ENCODE measurements at places on chromosomes 16 and 17.
A peak's percentile ranks its signal among the peaks of the same experiment; 100 is the strongest.

DNA sequence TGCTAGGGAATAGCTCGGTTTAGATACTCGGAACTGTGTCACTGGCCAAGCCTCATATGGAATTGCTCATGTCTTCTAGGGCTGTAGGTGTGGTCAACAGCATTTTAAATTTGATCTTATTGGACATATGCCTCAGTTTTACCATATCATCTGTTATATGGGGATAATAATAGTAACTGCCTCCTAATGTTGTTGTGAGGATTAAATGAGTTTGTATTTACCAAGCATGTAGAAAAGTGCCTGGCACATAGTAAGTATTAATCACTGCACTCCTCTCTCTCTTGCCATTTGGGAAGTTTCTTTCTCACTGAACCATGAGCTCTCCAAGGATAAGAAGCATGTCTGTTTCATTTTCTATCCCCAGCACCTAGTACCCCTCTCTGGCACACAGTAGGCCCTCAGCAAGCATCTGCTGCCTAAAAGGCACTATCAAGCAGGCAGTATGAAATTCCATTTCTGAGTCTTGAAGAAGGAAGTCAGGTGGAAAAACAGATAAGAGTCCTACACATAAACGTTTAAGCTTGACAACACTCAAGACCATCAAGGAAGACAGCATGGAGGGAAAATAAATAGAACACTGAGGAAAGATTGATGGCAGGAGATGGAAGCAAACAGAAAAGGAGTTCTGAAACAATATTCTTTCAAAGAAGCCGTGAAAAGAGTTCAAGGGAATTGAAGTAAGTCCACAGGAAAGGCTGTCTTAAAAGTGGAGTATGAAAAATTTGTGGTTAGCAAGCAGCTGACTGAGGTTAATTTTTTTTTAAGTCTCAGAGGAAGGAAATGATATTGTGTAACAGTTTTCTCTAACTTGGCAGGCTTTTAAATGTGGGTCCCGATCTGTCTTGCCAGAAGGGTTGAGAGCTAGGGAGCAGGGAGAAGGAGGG lies 2.2 kb upstream of the ATP6V0A1 start:
- DNase-seq = no peak

DNA sequence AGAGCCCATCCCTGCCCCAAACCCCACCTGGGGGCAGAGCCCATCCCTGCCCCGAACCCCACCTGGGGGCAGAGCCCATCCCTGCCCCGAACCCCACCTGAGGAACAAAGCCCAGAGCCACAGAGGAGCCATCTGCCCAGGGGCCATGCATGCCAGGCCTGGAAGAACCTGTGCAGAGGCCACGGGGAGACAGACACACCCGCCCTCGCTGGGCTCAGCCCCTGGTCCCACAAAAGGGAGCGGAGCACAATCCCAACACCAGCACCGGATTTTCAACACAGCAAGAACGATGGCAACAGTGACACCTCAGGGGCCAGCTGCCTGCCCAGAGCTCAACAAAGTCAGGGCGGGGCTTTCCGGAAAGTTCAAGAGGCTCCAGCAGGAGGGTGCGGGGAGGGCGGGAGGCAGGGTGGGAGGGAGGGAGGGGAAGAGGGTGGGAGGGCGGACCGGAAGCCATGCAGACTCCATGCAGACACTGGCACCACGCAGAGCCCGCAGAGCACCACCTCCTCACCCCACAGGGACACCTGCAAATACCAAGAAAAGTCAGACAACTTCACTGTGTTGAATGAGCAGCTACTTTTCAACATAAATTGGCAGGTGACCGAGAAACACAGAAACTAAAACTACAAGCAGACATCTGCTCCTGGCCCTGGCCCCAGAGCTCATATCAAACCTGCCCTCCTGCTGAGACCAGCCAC lies 27.9 kb upstream of the C16orf95 start:
- no peak for DNase-seq

DNA sequence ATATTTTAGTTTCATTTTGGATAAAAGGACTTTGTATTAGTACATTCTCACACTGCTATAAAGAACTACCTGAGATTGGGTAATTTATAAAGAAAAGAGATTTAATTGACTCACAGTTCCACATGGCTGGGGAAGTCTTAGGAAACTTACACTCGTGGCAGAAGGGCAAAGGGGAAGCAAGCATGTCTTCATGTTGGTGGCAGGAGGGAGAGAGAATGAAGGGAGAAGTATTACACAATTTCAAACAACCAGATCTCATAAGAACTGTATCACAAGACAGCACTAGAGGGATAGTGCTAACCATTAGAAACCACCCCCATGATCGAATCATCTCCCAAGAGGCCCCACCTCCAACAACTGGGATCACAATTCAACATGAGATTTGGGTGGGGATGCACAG lies 142.9 kb downstream of the USP31 start:
- DNase-seq = no peak

DNA sequence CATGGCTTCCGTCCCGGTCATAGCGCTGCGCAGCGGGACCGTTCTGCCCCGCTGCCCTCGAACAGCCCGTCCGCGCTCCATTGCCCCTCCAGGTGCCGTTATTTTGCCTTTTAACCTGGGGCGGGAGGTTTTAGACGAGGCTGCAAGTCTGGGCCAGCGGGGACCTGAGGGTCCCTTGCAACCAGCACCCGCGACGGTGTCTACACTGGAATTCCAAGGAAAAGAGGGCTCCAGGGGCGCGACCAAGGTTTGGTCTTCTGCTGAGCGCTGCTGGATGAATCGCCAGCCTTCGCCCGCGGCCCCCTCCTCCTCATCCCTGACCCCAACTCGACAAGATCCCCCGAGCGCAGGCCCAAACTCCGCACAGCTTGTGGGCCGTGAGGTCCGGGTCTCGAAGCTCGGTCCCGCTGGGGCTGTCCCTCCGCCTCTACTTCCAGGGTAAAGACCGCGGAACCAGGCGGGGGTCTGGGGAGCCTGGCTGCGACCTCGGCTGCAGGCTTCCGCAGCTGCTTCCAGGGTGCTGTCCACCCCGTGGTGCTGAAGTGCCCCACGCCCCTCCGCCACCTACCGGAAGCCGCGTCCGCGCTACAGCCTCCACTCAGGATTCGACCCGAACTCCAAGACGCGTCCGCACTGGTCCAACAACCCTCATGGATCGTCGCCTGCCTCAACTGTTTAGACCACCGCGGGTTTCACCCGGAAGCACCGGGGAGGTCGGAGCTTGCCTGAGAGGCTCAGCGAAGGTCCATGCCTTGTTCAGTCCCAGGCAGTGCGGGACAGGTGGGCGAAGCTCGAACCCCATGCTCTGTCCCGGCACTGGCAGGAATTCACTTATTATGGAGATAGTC lies 10.1 kb upstream of the CA4 start:
- DNase-seq = peak; percentile 91

DNA sequence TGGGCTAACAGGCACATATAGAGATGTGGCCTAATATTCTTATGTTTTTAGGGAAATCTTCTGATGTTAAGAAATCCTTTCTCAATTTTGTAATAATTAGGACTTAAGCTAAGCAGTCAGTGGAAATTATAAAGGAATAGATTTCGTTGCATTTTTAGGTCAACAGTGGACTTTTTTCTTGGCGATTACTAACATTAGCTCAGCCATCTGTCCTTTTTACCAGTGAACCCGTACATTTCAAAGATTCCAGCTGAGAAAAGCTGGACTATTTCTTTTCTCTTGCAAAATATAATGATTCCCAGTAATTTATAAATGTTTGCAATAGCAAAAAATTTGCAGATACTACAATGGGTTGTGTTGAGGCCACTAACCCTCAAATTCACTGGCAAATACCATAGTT lies 54.9 kb upstream of the CA10 start:
- DNase-seq = no peak

DNA sequence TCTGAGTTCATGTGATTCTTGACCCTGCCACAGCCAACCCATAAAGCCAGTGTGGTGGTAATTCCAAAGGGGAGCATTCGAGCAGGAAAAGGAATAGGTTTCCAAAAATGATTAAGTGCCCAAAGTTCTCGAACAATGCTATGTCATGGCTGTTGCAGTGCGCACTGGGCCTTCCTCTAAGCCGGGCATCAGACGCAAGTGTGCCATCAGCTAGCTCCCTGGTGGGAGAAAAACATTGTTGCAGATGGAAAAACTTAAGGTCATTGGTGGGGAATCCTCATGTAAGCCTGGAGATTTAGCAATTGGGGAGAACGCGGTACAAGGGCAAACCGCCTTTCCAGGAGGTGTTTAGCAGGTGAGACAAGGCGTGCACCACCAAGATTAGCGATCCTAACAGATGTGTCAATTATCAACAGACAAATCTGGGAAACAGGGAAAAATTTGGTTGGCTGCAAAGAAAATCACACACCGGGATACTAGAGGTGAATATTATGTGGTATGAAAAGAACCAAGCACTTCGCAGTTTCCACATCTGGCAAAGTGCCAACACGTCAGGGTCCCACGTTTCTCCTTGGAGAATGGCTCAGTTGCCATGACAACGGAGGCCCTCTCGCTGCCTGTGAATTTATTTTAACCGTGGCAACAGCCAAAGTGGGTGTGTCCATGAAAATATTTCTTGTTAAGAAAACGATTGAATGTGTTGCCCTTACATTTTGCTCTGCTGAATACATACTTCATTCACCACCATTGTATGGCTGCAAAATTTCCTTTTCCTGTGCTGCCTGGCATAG lies 118.5 kb upstream of the CACNG5 start:
- no peak for DNase-seq

- peak; percentile 29 for DNase-seq
These were observed 2.5 kb upstream of the ZNF423 start for GRCh38 chr16:49858200-49859124.

DNA sequence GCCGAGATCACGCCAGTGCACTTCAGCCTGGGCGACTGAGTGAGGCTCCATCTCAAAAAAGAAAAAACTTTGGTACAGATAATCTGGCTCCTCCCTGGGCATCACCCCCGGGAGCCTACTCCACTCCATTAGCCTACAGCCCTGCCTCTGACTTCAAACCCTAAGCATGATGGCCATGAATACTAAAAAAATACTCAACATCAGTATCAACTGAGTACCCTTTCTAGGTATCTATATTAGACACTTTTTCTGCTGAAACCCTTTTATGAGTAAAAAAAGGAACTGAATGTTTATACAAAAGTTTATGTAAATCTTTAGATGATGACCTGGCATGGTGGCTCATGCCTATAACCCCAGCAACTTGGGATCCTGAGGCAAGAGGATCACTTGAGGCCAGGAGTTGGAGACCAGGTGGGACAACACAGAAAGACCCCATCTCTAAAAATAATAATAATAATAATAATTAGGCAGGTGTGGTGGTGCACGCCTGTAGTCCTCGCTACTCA lies 6.9 kb downstream of the RDM1 start:
- DNase-seq = no peak

DNA sequence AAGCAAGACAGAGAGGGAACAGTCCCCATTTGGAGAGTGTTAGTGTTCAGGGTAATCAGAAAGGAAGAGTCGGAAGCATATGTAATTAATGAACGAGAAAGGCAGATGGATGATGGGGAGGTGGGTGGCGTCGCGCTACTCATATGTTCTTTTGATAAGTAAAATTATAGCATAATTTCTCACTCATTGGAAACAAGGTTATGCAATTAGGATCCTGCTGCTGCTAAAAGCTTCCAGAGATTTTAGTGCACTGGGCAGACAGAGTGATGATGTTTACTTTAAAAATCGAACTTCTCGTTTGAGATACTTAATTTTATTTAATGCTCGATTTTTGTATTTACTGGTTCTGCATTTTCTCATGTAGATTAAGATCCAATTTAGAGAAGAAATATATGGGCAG lies 96.2 kb downstream of the PRKCA start:
- no peak for DNase-seq

GRCh38 chr16:85329059-85329812 lies 217.0 kb upstream of the CIBAR2 start:
- DNase-seq = no peak

DNA sequence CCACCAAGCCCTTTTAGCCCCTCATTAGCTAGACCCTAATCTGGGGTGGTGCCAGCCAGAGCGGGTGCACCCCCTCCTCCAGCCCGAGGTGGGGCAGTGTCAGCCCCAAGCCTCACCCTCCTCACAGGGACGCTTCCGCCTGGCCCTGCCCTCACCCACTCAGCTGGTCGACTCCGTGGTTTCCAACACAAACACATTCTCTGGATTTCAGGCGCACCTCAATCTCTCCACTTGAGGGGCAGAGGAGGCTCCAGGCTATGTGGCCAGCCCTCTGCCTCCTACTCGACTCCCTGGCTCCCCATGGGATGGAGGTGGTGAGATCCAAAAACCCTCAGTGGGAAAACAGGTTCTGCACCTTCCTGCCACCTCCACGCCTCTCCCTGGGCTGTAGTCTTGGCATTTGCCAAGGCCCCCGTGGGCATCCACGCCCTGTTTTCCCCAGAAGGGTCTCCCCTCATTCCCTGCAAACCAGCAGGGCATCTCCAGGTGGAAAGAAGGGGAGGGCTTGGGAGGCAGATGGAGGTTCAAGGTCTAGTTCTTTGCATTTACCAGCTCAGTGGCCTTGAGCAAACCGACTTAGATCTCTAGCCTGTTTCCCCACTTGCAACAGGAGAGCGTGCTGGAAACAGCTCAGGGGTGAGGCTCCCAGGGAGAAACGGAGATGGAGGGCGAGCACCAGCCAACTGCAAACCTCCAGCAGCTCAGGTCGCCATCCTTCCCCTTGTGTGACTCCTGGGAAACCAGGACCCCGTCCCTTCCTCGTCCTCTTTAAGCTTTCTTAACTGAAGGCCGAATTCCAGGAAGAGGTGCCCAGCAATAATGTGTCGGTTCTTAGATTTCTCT lies 1.7 kb downstream of the EMP2 start:
- no peak for DNase-seq

GRCh38 chr17:11205659-11206058 lies 35.4 kb upstream of the SHISA6 start:
- no peak for DNase-seq

- DNase-seq = no peak
These were observed 149.8 kb upstream of the HS3ST2 start for GRCh38 chr16:22664132-22664531.

DNA sequence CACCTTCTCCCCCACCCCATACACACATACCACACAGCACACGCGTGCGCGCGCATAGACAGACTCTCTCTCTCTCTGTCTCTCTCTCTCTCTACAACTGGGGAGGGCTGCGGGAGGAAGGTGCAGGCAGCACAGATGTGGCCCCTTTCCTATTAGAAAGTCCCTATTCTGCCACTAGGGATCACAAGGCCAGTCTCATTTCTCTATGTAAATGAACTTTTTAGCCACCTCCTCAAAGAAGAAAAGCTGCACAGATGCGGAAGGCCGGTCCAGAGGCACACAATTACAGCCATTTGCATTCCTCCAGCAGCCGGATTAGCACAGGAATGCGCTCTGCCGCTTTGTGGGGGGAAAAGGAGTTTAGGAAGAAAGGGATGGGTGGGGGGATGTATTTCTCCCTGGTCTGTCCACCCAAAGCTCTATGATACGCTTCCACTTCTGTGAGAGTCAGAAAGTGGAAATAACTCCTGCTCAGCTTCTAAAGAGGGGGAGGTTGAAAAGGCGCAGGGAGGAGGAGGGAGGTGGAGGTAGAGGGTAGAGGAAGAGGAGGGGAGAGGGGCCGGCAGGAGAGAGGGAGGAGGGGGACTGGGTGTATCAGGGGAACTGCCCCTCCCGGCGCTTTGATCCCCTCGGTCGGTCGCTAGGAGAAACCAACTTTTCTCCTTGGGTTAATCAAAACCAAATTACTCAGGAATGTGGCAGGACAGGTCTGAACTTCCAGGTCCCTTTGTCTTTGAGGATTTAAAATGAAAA lies 11.7 kb downstream of the ZFHX3 start:
- DNase-seq = peak; percentile 81

GRCh38 chr16:49635009-49635350 lies 220.9 kb downstream of the ZNF423 start:
- no peak for DNase-seq

- DNase-seq = no peak
These were observed 380.4 kb upstream of the CCL2 start for GRCh38 chr17:33874617-33875060.

- no peak for DNase-seq
These were observed 153.4 kb upstream of the PLCG2 start for GRCh38 chr16:81625544-81626153.

Data from Caco-2 (cell line).